ENCODE measurements at places on chromosomes 11 and 22.

DNA sequence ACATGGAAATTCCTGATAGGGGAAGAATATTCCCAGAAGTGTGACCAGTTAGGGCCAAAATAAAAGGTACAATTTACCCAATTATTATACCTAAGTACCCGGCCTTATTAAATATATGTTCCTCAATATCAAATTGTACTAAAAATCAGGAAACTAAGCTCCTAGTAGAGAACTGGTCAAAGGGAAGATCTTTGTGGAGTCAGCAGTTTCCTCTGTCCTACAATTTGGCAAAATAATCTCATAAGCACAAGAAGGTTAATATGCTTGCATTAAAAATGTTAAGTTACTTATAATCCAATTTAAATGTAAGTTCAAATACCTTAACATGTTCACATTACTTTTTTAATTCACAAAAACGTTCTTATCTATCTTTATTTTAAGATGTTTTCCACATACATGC lies 10.3 kb downstream of the TTC28 start:
- DNase-seq: no peak

DNA sequence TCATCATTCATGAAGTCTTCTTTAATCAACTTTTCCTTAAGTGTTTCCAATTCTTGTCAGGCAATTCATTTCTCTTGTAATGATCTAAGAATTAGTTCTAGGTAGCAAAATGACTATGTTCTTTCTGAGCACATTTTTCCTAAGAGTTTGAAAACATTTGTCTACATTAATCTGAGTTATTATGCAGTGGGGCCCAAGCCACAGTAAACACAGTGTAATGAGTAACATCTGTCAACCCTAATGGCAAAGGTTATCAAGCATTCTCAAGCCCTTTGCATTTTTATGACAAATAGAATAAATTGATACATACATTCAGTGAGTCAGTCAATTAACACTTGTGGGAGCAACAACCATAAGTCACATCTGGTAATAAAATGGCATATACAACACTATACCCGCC lies 106.7 kb upstream of the ZC3H12C start:
- DNase-seq: no peak

- no peak for DNase-seq
Observed at GRCh38 chr11:23746896-23747295, 750.0 kb upstream of the LUZP2 start.

DNA sequence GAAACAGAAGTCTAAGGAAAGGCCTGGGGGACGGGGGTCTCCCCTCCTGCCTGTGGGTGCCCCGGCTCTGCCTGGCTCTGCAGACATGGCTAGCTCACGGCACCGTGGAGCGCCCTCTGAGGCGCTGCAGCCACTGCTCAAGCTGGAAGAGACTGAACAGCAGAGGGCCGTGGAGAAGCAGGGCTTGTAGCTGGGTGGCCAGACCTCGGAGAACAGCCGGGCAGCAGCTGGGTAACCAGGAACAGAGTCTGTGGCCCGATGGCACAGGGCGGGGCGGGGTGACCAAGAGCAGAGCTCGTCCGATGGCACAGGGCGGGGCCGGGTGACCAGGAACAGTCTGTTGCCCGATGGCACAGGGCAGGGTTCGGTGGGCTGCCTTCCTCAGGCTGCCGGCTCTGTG lies 18.1 kb downstream of the RNH1 start:
- DNase-seq: no peak

GRCh38 chr11:38952698-38953097 lies 2354.7 kb upstream of the RAG2 start:
- no peak for DNase-seq
